ENCODE measurements at places on chromosomes 13 and 19.

DNA sequence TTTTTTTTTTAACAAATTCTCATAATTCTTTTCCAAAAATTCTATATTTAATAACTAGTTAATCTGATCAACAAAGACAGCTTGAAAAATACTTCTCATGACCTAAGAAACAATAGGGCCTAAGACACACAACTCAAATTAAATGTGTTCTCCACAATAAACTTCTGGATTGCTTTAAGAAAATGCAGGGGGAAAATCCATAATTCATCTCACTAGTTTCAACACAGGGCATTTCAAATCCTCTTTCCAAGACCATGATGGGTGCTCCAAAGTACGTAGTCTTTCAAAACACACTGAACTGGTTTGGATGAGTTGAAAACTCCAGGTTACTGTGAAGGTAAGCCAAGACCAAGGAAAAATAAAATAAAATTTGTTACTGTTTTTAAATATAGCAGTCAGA is 62.6 kb downstream of the DCLK1 start:
- no peak for DNase-seq

GRCh38 chr13:46620029-46620428 is 67.1 kb downstream of the LRCH1 start:
- no peak for DNase-seq

GRCh38 chr13:46542833-46543232 is 10.1 kb upstream of the LRCH1 start:
- no peak for DNase-seq

DNA sequence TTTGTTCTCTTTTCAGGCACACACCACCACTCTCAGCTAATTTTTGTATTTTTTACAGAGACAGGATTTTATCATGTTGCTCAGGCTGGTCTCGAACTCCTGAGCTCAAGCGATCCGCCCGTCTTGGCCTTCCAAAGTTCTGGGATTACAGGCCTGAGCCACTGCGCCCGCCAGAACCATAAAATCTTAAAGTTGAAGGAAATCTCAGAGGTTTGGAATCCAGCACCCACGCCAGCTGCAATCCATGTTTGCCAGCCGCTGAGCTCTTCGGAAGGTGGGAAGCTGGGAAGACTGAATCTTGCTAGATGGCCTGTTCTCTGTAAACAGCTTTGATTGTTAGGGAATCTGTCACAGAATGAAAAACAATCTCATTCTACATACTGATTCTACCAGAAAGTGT is 38.5 kb downstream of the SPATA13 start:
- DNase-seq = no peak

DNA sequence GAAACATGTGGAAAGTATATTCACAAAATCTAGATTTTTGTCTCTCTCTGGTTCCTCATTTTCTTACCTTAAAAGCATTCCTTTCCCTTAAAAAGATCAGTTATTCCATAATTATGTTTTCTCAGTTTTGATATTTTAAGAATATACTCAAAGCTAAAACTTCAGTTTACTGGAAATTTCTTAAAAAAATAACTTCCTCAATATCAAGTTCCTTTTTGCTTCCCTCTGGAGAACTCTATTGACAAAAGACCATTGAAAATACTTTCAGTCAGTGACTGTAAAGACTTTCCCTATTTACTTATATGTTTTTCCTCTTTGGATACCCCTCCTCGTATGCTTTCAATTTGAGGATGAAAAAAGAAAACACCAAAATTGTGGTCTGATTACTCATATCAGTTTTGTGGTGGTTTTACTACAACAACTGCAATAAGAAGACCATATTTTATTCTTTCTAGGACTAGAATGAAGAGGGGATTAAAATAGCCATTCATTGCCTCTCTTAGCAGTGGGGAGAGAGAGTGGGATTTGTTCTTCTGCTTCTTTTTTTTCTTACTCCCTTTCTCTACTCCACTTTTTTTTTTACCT is 113.2 kb downstream of the ESD start:
- DNase-seq = no peak

- DNase-seq = no peak
These were observed 15.2 kb upstream of the SHFL start for GRCh38 chr19:10070730-10071446.

DNA sequence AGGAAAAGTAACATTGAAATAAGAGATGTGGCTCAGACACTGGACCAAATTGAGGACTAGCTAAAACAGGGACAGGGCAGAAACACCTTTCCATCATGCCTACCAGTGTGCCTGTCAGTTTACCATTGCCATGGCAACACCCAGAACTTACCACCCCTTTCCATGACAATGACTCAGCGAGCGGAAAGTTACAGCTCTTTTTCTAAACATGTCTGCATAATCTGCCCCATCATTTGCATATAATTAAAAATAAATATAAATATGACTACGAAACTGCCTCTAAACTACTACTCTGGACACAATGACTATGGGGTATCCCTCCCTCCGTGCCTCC is 96.0 kb downstream of the UBL3 start:
- no peak for DNase-seq

DNA sequence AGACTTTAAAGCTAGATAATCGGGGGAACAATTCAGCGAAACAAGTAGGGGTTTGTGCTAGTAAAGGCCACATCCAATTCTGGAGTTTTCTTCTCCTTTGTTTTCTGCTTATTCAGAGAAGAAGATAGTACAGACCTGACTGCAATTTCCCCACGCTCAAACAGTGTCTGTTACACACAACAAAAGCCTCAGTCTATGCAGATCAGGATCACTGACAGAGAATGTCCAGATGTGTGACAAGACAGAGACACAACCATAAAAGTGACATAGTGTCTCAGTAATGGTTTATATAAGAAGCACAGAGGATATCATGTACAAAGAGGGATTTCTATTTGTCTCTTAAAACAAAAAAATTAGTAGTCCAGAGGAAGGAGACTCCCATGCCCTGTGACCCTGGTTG is 70.7 kb upstream of the GTF3A start:
- no peak for DNase-seq

DNA sequence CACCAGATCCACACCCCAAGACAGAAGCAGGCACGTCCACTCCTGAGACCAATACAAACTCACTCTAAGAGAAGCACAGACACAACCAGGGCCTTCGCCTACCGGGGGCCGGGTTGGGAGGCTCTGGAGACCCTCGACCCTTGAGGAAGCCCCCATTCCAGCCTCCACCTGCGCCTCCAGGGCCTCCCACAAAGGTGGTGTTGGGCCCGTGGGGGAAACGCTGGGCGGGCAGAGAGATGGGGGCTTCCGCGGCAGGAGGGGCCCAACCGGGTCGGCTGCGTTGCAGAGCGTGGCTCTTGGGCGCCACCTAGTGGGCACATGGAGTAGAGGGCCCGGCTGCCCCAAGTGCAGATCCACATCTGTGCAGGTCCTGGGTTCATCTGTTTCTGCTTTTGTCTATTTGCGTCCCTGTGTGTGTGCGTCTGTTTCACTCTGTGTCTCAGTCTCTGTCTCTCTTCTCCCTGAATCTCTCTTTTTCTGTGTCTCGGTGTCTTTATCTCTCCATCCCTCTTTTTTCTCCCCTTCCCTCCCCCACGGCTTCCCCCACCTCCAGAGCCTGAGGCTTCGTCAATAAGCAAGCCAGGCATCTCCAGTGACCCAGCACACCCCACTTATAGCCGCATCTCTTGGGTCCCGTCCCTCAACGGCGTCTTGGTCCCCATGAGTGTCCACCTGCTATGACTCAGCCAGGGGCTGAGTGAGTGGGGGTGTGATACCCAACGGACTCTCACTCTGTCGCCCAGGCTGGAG is 10.5 kb upstream of the TINCR start:
- DNase-seq = peak; percentile 90

DNA sequence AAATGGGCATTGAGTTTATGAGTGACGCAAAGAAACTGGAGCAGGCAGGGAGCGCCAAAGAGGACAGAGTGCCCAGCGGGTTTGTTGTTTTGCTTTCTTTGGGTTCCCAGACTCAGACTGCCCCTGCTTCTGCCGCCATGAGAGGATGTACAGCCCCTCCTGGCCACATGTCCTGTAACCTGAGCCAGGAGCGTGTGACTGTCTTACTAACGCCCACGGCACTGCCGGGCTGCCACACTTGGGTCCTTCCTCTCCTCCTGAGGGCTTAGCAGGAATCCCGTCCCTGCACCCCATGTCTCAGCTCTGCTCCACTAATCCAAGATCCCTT is 80.5 kb downstream of the GPR12 start:
- DNase-seq = no peak

GRCh38 chr19:55459551-55459949 is 1.9 kb downstream of the ISOC2 start:
- no peak for DNase-seq

- no peak for DNase-seq
These were observed 166.4 kb downstream of the TEX29 start for GRCh38 chr13:111486801-111487200.

DNA sequence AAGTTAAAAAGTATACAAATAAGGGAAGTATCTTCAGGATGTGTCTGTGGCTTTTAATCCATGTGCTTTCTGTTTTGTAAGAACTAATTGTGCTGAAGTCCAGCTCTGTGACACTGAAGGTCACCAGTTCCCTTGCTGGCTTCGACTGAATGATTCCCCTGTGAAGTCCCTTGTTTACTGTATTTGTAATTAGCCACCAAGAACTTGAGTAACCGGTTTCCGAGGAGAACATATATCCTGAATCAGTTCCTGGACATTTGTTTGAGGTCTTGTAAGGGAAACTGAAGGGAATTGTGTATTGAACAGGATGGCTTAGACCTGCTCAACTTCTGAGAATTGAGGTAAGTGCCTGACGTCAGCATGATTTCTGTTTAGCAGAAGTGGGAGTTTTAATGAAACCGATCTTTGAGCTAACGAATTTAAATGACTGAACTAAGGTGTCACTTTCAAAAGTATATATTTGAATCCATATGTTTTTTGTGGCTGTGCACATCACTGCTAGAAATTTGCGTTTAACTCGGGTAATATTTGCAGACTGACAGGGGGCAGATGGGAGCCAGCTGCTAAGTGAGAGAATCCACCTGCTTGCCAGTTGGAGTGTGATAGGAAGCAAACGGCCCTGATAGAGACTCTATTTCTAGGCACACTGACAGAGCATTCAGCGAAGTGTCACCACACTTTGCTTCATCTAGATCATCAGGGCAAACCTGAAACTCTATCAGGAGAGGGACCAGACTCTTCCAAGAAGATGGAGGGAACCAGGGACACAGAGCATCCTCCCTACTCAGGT is 530.0 kb downstream of the RFC3 start:
- DNase-seq = no peak

DNA sequence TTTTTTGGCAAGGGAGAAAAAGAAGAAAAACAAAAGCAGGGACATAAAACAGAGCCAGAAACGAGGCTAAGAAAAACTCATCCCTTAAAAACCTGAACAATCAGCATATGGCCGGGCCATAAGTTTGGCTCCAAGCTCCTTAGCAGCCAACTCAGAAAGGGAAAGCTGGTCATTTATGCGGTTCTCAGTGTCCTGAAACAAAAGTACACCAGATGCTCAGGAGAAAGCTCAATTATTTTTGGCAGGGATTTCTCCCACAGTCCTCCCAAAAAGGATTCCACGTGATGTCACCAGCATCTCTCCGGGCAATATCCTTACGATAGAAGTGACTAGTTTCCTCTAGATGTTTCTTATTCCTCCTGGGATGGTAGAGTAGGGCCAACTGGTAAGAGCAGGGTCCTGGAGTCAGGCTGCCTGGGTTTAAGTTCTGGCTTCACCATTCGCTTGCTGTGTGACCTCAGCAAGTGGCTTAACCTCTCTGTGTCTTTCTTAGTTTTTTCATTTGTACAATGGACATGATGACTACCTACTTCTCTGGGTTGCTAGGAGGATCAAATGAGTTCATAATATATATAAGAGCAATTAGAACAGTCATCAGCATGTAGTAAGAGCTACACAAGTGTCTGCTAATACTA is 34.0 kb downstream of the PIN1 start:
- no peak for DNase-seq

- DNase-seq = no peak
These were observed 3.3 kb upstream of the PDS5B start for GRCh38 chr13:32582991-32583390.

- no peak for DNase-seq
These were observed 52.5 kb upstream of the CLDN10 start for GRCh38 chr13:95499811-95500712.

GRCh38 chr13:106466691-106467426 is 68.6 kb downstream of the EFNB2 start:
- DNase-seq = no peak

DNA sequence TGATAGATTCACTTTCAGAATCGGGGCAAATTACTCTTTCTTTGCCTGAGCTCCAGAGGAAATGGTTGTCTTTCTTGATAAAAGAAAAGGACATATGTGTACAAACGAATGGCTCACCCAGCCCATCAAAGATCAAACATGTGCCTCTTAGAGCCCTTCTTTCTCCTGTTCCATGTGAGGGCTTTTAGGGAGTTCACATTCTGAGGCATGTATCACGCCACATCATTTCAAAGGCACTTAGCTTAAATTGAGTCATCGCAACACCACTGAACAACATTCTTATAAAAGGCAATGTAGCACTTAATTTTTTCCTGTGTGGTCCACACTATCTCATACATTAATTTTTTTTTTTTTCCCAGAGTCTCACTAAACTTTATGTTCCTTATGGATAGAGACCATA is 521.0 kb downstream of the SUCLA2 start:
- DNase-seq = no peak

DNA sequence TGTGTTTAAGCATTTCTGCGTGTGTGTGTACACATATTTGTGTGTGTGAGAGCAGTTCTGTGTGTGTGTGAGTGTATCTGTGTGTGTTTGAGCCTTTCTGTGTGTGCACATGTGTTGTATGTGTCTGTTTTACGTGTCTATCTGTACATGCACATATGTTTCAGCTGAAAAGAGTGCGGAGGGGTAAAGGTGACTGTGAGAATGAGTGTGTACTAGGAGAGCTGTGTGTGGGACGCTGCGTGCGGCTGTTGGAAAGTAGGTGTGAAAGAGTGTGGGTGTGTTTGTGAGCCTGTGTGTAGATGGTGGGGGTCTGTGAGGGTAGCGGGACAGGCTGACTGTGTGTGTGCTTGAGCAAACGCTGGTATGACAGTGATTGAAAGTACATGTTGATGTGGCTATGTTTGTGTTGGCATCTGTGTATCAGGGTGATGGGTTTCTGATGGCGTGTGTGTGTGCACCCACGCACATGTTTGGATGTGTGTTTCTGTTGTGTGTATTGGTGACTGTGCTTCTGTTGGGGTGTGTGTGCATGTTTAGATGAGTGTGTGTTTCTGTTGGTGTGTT is 7.5 kb upstream of the TPM4 start:
- no peak for DNase-seq

- no peak for DNase-seq
These were observed 577 bp downstream of the ZNF181 start for GRCh38 chr19:34734537-34735103.

- DNase-seq = no peak
These were observed 253.6 kb upstream of the MAB21L1 start for GRCh38 chr13:35729926-35730627.
